ENCODE measurements at places on chromosomes 3 and 15.

DNA sequence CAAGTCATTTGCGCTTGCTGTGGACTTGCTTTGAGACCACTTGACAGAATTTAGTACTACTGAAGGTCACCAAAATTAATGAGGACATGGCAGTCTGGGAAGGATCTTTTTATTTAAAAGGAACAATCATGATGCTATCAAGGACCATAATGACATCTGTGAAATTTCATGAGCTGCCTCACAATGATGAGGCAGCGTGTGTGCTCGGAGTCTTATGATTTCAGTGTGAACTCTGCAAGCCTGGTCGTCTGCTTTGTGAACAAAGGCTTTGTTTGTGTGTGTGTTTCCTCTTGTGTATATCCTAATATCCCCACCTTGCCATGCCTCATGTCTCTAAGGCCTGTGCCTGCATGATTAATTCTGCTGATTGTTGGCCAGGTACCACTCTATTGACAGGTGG is 46.7 kb downstream of the RAD54L2 start:
- no peak for DNase-seq

DNA sequence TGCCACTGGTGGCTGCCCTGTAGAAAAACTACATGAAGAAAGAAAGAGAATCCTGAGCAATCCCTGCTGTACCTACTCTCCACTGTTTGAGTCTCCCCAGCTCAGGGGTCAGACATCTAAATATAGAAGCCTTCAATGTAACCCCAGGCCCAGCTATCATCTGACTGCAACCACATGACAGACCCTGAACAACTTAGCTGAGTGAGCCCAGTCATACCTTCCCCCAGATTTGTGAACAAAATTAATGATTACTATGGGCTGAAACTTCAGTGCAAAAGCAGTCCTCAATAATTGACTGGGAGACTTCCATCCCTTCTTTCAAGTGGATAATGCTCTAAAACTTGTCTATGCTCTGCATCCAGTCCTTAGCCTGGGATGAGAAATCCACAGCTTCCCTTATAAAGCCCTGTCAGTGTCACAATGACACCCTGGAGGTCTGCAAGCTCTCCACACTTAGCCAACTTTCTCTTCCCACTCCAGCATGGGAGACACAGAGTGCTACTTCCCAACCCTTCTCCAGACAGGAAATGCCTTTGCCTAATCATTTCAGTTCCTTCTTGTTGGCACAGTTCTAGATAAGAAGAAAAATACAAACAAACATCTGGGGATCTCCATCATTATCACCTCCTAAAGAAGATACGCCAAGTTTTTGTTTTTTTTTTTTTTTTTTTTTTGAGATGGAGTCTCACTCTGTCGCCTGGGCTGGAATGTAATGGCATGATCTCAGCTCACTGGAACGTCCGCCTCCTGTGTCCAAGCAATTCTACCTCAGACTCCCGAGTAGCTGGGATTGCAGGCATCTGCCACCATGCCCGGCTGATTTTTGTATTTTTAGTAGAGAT is 198.5 kb upstream of the GADL1 start:
- no peak for DNase-seq

GRCh38 chr3:155018621-155019330 is 61.3 kb upstream of the MME start:
- no peak for DNase-seq

- DNase-seq, result no peak
These were observed 113.8 kb downstream of the AKAP13 start for GRCh38 chr15:85494048-85494777.

DNA sequence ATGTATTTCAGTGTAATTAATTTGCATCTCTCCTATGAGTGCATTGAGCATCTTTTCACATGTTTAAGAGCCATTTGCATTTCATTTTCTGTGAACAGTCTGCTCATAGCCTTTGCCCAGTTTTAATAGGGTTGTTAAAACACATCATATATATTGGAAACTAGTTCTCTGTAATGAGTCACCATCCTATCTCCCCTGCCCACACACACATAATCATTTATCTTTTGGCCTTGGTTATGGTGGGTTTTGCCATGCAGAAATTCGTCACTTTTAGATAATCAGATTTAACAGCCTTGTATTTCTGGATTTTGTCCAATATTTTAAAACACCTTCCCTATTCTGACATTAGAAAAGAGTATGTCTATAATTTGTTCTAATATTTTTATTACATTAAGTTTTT is 11.9 kb upstream of the CHRM5 start:
- DNase-seq, result no peak

DNA sequence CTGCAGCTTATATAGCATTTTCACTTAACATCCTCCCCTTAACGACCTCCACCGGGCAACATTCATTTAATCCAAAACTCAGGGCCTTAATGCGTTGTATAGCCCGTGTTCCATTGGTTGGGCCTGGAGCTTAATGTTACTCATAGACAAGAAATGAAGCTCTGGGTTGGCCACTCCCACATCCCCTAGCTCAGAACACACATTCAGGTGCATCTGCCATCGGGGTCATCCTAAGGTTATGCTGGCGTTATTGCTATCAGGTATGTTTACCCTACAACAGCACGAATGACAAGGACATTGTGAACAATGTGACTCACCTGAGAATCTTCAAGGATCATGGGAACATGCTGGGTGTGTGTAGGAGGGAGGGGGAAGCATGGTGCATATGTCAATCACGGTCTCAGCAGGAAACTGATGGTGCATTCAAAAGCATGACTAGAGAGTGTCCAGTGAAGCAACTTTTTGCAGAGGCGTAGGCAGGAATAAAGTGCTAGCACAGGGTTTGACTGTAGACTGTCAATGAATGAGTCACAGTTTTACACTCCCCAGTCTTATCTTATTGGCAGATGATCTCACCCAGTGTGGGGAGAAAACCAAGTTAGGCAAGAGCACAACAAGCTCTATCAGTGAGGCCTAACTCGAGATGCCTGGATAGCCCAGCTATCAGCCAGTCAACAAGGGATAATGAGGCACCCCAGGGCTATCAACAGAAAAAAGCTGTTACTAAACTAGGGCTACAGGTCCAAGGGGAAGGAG is 402.1 kb upstream of the MCTP2 start:
- no peak for DNase-seq

DNA sequence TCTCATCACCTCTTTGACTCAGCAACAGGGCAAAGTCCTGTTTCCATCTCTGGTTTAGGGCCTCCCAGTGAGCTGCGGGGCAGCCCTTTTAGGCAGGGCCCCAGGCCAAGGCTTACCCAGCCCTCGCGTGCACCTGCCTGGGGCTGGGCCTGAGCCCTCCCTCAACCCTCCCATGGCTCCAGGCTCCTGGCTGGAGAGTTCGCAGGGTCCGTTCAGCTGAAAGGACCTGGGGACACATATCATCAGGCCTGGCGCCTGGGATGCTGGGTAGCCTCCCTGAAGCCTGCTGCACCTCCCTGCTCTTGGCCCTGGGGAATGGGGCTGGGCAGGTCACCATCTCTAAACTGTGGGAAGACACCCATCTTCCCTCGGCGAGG is 29.7 kb downstream of the HDAC11 start:
- DNase-seq, result no peak

GRCh38 chr3:101542957-101543356 is 18.7 kb upstream of the TRMT10C start:
- no peak for DNase-seq

DNA sequence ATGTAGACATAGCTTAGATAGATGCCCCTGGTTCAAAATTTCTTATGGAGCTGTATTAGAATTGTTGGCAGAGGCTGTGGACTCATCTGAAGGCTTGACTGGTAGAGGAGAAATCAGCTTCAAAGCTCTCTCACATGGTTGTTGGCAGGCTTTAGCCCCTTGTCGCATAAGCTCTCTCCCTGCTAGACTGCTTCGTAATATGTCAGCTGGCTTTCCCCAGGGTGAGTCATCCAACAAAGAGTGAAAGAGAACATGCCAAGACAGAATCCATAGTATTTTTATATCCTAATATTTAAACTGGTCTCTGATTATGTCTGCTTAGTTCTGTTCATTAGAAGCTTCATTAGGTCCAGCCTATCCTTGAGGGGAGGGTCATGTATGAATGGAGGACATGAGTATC is 427.4 kb upstream of the NAALADL2 start:
- no peak for DNase-seq

DNA sequence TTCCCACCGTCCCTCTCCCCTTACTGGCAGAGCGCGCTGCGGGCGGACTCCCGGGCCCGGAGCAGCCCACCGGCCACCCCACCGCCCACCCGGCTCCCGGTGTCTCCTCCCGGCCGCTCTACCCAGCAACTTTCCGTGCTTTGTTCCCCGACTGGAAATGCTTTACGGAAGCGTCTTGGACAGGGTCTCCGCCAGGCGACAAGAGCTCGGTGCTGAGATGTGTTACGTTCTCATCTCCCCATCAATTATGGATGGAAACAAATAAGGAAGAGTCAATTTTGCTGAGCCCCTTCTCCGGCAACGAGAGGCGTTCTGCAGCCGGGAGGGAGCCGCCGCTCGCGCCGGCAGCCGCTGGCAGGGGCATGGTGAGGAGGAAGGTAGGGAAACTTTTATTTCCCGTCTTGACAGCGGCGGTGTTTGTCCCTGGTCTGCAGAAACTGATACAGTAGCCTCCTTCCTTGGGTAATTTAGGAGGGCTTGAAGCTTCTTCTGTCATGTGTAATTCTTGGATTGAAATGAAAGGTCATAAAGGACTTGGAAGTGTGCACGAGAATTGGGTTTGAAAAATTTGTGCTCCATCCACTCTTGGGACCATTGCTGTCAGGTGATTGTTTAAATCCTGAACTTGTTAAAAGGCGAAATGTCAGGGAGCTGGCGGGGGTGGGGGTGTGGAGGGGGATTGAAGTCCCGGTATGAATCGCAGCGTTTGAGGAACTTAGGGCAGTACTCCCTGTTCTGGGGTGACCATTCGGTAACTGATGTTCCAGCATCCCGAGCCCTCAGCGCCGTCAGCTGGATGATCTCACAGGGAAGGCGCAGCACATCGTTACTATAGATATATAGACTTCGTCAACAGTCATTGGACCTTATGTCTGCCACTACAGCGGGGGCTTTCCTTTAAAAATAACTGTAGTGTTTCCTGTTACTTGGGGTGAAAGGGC is 1.5 kb downstream of the SEMA6D start:
- DNase-seq, result peak; percentile 57
